ENCODE measurements at places on chromosomes 6 and 20. TPM values are rescaled to one million over a fixed set of nuclear protein-coding genes. Genes with fewer than 3 reads are reported as not detected.

Gene COX4I2
- not detected for total RNA-seq

Gene DOK5
- total RNA-seq: 1.3 TPM

GRCh38 chr6:53179961-53180651 is 31.5 kb upstream of the GCM1 start:
- DNase-seq: peak; percentile 14

Gene FLRT3
- not detected for total RNA-seq

GRCh38 chr6:160337301-160337700 is 10.9 kb upstream of the SLC22A3 start:
- DNase-seq: no peak

Gene MAVS
- total RNA-seq: 25.5 TPM

DNA sequence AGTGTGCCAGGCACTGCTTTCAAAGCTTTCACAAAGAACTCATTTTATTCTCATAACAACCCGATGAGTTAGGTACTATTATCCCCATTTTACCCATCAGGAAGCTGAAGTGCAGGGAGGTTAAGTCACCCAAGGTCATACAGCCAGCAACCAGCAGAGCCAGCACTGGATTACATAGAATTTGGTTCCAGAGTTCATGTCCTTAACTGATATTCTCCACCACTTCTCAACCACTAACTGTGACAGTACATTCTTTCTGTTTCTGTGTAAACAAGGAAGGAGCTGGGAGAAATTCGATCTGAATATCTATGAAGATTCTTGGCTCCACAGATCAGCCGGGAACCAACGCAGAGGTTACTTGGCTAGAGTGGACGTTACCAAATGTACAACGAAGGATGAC is 98.0 kb downstream of the KIF16B start:
- DNase-seq: no peak

Gene SLC22A16
- total RNA-seq: not detected
